ENCODE measurements at places on chromosomes 7 and 10.
A peak's percentile ranks its signal among the peaks of the same experiment; 100 is the strongest.

DNA sequence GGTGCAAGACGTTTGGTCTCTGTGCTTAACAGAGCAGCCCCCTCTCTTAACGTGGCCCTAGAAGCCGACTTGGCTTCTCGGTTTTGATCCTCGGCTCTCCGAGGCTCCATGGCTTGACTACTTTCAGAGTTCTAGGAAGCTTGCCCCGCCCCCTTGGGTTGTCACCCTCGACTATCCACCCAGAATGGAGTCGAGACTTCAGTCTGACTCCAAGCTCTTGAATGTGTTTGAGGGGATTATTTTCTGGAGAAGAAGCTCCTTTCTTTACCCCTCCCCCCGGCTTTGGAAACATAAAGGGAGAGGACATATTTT, 448 bp downstream of the SEC24C start:
- DNase-seq, result no peak

DNA sequence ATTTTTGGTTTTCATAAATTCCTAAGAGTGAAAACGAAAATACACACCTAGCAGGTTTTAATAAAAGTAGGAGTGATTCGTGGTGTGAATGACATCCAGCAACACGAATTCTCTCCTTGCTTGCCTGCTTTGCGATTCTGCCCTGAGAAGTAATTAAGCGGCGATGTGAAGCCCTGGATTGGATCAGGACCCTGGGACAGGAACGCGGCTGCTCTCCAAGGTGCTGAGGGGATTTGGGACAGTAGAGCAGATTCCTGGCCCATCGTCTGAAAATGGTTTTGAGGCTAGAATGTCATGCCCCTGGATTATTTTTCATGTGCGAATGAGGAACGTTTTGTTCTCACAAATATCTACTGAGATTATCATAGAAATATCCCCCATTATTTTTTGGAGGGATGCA, 7.8 kb downstream of the NPS start:
- peak; percentile 74 for DNase-seq

DNA sequence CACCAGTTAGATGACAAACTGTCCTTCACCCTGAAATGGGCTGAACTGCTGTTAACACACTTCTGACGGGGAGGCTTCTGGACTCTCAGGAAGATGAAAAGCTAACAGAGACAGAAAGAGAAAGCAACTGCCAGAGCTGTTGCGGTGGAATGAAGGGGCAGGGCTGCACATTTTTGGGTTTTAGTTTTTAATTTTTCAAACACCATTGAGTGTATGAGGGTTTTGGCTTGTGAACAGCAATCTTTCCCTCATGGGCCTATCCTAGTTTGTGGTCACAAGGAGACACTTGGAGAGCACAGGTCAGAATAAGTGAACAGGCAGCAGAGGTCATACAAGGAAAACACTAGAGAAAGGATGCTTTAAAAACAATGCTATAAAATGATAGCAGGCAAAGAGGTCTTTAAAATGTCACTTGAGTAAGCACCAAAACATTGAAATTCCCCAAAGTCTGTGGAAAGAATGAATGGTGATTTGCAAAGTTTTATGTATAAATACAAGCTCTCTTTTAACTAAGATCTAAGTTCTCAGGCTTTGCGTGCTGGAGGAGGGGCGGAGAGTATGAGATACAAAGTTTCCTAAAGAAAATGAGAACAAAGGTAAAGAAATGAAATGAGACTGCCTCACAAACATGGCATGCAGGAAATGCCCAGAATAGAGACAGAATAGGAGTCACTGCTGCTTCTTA, 101.4 kb upstream of the GLI3 start:
- no peak for DNase-seq

DNA sequence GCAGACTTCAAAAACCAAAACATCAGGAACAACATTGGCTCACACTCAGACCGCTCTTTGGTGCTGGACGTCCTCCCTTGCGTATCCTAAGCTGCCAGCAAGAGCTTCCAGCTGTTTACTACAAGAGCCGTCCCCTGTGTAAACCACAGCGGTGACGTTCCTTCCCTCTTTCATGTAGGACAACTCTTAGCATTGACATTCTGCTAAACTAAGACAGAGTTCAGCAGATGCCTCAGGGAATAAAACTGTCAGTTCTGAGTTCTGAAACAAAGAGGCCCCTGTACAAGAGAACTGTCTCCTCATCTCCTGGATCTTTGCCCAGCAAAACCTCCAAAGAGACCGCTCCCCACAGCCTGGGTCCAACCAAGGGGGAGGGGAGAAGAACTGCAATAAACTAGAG, 57.8 kb upstream of the OPALIN start:
- DNase-seq, result no peak

- DNase-seq, result no peak
These were observed 211.9 kb upstream of the SHH start for GRCh38 chr7:156024201-156024600.

DNA sequence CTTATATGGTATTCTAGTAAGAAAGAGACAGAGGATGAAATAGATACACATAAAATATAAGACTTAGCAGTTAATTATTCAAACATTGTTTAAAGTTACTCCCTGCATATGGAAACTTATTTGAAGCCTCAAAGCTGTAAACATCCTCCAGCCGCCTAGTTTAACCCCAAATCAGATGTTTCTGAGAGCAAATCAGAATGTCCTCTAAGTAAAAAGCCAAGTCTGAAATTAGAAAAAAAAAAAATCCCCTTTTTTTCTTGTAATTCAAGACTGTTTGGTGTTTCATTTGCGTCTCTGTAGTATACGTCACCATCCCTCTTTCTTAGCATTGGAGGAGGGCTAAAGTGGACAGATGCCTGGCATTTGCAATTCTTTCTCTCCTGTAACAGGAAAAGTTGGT, 46.4 kb downstream of the TMEM26 start:
- no peak for DNase-seq

DNA sequence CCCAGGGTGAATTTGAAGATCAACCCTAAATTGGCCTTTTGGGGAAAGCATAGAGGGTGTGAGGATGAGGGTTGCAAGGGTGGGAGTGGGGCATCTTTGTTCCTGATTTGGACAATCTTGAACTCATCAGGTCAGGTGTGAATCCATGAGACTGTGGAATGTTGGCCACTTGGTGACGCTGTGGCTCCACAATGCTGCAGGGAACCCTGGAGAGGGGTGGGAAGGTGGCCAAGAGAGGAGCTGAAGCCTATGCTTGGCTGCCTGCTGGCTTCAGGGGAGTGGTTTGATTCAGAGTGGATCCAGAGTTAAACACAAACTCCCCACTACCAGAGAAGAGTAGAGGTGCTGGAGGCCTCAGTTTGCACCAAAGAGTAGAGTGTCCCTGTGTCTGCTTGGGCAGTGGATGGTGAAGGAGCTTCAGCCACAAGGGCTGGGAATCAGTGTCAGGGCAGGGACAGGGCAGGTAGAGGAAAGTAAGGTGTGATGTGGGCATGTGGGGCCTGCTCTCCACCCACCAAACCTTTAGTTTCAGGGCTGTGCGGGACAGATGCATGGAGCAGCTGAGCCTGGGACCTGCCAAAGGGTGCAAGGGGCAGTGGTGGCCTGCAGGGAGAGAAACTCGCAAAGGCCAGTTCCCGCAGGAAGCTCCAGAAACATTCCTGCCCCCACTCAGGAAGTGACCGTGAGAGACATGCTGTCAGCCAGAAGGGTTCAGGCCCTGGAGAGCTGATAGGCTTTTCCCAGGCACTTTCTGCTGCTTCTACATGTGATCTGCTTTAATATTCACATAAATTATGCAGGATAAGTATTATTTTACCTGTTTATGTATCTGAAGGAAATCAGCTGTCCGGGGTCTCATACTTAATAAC, 81.0 kb upstream of the PRSS58 start:
- DNase-seq, result peak; percentile 29

DNA sequence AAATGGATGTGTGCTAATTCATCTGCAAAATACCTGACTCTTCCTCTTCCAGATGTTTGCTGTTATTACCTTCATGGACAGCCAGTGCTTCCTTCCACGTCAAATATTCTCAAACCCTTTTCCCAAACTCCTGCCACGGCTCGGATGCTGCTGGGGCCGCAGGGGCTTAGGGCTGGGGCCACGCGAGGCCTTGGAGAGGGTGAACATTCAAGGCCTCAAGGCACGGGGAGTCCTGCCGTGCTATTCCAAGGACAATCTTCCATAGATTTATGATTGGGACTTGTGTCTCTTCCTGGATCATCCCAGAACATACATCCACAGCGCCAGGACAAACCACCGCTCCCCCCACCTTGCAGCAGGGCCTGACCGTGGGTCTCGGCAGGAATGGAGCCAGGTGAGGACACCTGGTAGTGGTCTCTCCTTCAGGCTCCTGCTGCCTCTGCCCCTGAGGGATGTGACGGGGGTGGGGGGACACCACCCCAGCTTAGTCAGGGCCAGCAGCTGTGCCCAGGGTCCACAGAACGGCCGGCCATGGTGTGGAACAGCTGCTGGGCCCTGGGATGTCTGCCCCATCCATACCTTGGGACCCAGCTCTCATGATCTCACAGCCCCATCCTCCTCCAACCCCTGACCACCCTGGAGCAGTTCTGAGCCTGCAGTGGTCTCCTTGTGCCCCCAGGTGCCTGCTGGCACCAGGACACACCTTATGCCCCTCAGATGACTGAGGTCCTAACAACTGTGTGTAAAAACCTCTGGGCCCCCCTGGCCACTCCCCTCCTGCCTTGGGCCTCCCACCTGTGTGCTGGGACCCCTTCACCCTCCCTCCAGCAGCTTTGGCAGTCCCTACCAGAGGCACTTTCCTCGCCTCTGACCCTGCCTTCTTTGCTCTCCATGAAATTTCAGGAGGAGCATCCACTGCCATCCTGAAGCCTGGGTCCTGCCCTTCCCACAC, 16.7 kb downstream of the VIPR2 start:
- no peak for DNase-seq

DNA sequence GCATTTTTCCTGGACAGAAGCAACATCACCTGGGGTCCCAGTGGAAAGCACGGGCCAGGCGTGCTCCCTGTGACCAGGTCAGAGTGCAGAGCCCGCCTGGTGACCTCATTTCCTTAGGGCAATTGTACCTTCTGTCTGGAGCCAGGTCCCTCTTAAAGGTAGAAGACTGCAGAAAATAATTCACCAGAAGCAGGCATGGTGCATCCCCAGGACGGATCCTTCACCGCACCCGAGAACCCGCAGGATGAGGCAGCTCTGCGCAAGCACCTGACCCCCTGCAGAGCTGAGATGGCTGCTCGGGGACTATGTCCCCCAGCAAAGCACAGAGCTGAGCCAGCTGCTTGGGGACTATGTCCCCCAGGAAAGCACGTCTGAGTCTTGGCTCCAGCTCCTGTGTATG, 557.6 kb downstream of the PTPRN2 start:
- DNase-seq, result no peak

DNA sequence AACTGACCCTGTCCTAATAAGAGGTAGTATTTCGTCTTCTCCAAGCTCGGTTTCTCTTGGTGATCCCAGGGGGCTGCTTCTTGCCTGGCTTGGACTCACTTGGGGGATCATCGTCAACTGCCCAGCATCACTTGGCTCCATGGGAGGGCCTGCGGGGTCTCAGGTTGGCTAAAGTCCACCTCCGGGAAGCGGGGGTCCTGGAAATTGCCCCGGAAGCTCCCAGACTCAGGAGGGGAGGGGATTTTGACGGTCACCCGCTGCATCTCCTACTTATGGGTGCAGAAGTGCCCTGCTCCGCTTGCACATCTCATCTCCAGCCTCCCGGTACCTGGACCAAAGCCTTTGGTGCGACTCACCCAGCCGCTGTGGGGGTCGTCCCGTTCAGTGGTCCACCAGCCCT, 18.7 kb downstream of the KCNK18 start:
- DNase-seq, result no peak

Data from neuronal stem cell (in vitro differentiated cells).